ENCODE measurements at places on chromosomes 7 and 10. TPM values are rescaled to one million over a fixed set of nuclear protein-coding genes. Genes with fewer than 3 reads are reported as not detected.

MACC1 gene
- polyA plus RNA-seq = 0.14 TPM

HMX3 gene
- 0.59 TPM for polyA plus RNA-seq

- DNase-seq = no peak
Observed at GRCh38 chr7:150850273-150850672, 2.0 kb upstream of the AOC1 start.

ATRNL1 gene
- polyA plus RNA-seq = 11.7 TPM

DNA sequence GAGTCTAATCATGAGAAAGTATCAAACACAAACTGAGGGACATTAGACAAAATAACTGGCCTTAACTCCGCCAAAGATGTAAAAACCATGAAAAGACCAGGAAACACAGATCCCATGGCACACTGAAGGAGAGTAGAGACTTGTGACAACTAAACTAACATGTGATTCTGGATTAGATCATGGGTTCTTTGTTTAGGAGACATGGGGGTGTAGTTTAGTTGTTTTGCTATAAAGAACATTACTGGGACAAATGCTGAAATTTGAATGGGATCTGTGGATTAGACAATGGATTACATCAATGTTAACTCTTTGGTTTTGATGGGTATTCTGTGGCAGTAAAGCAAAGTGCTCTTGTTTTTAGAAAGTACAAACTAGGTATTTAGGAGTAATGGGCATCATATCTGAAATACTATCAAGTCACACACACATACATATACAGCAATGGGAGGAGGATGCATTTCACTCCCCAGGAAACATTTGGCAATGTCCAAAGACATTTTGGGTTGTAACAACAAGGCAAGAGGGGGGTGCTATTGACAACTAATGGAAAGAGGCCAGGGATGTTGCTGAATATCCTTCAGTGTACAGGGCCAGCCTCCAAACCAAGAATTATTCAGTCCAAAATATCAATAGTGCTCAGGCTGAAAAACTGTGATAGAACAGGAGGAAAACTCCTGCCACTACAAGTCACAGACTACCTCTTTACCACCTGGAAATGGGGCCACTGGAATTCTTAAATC is 32.4 kb downstream of the WAPL start:
- no peak for DNase-seq

- no peak for DNase-seq
Observed at GRCh38 chr10:58384095-58384494, 1.1 kb upstream of the TFAM start.

- no peak for DNase-seq
Observed at GRCh38 chr7:31873816-31874597, 187.0 kb downstream of the PPP1R17 start.

- no peak for DNase-seq
Observed at GRCh38 chr7:48140001-48140681, 31.1 kb upstream of the ABCA13 start.

- no peak for DNase-seq
Observed at GRCh38 chr7:76512941-76513816, 2.8 kb downstream of the UPK3B start.

DNA sequence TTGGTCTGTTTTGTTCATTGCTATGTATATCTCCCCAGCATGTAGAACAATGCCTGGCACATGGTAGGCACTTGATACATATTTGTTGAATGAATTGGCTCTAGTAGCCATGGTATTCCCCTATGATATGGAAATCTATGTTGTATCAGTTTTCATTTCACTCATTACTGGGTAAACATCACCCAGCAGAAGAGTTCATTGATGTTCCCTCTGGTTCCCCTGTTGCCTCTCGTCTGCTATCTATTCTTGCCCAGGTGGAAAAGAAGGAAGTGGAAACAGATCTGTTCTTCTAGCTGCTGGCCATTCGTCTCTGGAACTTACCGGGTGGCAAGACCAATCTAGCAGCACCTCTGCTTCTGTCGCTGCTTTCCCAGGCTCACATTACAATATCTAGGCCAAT is 71.5 kb downstream of the LRRC4 start:
- no peak for DNase-seq

COL13A1 gene
- polyA plus RNA-seq = 26.5 TPM

NUTM2E gene
- polyA plus RNA-seq = 0.35 TPM

DPP6 gene
- 96.3 TPM for polyA plus RNA-seq

TMEM196 gene
- polyA plus RNA-seq = 18.8 TPM

DNA sequence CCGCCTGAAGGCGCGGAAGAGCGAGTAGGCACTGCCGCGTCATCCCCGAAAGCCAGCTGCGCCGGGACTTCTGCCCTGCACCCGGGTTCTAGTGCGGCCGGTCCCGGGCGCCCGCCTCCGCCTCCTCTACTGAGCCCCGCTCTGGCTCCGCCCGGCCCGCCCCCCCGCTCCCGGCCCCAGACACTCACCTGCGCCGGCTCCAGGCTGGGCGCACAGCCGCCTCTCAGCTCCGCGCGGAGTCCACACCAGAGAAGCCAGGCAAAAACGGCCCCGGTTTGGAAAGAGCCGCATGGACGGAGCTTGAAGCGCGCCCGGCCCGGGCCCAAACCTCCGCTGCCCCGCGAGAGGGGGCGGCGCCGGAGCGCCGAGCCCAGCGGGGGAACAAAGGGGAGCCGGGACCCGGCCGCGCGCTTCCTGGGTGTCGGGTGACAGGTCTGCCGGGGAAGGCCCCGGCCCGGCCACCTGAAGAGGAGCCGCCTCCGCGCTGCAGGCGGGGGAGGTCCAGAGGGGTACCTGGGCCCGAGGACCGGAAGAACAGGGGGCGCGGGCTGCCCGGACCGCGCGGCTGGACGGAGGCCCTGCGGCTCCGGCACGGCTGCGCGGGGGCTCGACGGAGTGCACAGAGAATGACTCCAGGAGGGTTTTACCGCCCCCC is 168.2 kb downstream of the NRF1 start:
- no peak for DNase-seq

DNA sequence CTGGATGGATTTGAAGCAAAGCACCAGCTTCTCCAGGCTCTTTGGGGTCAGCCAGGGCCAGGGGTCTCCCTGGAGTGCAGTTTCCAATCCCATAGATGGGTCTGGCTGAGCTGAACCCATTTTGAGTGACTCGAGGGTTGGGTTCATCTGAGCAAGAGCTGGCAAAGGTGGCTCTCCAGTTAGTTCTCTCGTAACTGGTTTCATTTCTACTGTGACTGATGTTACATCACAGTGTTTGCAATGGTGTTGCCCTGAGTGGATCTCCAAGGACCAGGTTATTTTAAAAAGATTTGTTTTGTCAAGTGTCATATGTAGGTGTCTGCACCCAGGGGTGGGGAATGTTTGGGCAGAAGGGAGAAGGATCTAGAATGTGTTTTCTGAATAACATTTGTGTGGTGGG is 14.2 kb downstream of the LEP start:
- DNase-seq = no peak

RRP12 gene
- polyA plus RNA-seq = 20.9 TPM

DNA sequence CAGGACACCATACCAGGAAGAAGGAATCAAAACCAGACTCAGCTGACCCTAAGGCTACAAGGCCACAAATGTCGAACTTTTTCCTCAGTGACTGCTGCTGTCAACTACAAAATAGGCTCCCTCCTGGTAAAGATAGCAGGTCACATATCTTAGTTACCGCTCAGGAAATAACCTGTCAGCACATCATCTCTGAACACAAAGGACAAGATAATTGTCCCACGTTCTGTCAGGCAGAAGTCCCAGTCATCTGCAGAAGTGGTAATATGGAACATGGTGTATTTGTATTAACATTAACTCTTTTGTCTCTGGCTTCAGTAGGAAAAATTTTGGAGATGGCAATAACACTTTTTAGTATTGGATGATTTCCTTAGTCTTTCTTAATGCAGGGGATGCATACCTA is 630.2 kb upstream of the LRRTM3 start:
- no peak for DNase-seq

- no peak for DNase-seq
Observed at GRCh38 chr10:117663750-117664149, 121.2 kb downstream of the EMX2 start.

DNA sequence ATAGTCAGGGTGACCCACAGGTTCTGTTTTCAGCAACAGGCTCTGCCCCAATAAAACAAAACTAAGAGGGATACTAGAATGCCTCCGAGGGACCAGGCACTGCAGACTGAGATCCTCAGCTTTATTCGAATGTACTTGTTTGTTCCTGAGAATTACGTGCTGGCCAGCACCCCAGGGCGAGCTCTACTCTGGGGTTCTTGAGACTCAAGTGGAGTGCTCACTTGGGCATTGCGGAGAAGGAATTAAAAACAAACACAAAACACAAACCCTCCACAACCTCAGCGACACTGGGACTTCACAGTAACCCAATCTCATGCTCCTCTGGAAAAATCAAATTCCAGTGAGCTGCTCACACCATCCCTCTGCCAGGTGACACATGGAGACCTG is 250.7 kb downstream of the TNS3 start:
- DNase-seq = no peak

GRCh38 chr7:28222636-28223035 is 42.0 kb upstream of the JAZF1 start:
- DNase-seq = no peak

DGKI gene
- polyA plus RNA-seq = 23.9 TPM

- DNase-seq = no peak
Observed at GRCh38 chr10:117137031-117137910, 799 bp downstream of the VAX1 start.

DNA sequence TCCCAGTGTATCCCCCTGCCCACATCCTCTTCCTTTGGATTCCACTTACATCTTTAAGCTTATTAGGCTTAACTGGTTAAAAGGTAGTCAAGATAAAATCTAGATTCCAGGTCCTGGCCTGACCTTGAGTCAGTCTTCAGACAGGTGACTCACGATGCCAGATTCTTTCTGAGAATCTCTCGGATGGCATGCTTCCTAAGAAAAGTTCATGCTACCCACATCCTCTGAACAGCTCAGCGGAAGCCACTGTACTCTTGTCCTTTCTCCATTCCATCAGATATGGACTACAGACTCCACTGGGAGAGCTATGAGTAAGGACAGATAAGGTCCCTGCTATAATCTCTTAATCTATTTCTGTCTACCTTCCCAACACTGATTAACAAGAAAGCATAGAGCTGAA is 43.4 kb downstream of the DNMBP start:
- no peak for DNase-seq

GRCh38 chr10:1410469-1411395 is 326.6 kb downstream of the ADARB2 start:
- DNase-seq = no peak

All from spinal cord (tissue), 10 donors.